ENCODE measurements at places on chromosomes 7 and 10. TPM values are rescaled to one million over a fixed set of nuclear protein-coding genes. Genes with fewer than 3 reads are reported as not detected.

GRCh38 chr10:20963056-20963455 lies 65.9 kb upstream of the NEBL start:
- DNase-seq: no peak

DNA sequence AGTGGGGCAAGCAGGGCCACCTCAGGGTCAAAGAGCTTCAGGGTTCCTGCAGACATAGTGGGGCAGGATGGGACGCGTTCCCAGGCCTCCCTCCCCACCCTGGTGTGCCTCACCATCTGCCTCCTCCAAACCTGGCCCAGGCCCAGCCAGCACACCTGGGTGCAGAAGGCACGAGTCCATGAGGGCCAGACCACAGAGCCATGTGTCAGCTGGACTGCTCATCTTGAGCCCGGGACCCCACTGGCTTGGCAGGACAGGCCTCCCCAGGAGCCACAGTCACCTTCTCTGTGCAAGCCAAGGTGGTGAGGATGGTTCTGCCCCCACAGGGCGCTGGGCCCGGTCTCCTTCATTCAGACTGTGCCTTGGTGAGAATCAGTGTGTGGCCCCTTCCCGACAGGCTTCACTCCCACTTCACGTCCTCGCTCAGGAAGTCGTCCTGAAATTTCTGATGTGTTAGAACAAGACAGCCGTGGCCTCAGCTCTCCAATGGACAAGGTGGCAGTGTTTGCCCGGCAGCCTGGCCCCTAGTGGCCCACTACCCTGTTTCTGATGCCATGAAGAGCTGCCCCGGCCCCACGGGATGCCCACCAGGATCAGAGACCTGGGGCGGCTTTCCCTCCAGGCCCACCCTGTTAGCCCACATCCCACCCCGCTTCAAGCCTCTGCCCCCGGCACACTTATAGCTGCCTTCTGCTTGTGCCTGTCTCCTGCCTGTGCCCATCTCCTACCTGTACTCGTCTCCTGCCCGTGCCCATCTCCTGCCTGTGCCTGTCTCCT lies 59.6 kb upstream of the EBF3 start:
- DNase-seq: no peak

- no peak for DNase-seq
Observed at GRCh38 chr7:143408686-143409561, at the start of gene EPHA1. EPHA1 (minus strand) TSS chr7:143408856; CDS start chr7:143408805, 51 bp downstream.

DNA sequence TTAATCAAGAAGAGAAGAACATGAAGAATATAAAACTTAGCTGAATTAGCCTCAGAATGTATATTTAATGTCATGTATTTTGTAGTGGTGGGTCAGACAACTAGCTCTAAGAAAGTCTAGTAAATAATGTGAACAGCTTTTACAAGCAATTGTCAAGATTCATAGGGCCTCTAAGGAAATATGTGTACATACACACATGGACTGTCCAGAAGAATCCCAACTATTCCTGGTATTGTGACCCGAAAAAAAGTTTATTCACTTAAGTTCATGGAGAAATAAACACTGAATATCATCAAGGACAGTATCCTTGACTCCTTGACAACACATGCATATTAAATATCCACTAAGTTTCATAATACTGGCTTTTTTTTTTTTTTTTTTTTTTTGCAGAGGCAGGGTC lies 11.4 kb upstream of the TWIST1 start:
- no peak for DNase-seq

- no peak for DNase-seq
Observed at GRCh38 chr7:47379629-47380324, 202.1 kb downstream of the TNS3 start.

DNA sequence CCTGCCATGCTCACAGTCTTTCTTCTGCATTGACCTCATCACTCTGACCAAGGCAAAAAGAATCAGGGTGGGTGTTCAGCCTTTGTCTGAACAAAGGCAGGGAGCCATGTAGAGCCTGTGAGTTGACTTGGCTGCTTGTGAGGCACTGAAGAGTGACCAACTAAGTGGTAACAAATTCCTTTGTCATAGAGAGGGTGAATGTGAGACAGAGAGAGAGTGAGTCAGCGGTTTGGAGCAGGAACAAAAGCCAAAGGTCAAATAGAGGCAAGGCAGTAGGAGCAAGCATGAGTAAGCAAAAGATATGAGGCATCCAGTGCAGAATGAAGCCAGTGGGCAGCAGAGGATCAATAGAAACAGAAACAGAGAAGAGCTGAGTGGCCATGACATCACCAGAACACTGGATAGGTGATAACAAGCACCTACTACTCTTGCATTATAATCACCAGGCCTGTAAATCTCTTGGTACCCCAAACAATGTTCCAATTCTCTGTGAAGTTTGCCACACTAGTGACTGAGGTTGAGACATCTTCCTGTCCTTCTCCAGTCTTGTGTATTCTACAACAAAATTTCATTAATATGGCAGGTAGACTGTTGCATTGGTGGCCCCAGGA lies 116.2 kb upstream of the LAMB4 start:
- peak; percentile 70 for DNase-seq

- no peak for DNase-seq
Observed at GRCh38 chr7:152633504-152633903, 42.4 kb downstream of the XRCC2 start.

DNA sequence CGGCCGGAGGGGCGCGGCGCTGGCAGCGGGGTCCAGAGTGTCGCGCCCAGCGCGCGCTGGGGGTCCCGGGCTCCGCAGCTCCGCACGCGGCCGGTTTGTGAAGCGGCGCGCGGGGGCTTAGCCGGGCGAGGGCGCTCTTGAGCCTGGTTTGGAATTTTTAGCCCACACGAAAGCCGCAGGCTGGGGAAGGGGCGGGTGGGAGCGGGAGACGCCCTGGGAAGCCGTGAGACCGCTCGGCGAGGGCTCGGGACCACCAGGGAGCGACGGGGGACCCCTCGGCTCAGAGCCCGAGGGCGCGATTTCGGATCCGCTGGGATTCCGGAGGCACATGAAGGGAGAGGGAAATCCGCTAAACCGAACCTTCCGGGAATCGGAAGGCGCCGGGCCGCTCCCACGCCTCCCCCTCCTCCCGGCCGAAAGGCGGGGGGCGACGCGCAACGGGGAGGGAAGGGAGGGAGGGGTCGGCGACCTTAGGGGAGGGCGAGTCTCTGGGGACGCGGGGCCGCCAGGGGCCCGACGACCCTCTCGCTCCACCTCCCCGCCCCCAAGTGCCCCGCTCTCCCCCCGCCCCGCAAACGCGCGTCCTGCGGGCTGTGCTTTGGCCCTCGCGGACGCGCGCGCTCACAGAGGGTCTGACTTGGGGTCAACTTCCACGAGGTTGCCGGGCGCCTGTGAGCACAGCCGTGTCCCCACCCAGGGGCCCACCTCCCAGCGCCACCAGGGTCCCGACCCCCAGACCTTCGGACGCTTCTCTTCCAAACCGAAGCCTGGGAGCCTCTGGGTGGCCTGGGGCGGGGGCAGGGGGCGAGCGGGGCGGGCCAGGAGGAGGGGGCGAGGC lies 5.1 kb upstream of the ELFN1 start:
- DNase-seq: peak; percentile 11

GRCh38 chr7:150514748-150515222 lies at the start of gene GIMAP7:
GIMAP7 (plus strand) TSS chr7:150514872; CDS start chr7:150519975, 5,103 bp downstream.
- peak; percentile 26 for DNase-seq

GRCh38 chr10:17381502-17382142 lies 72.8 kb downstream of the ST8SIA6 start:
- no peak for DNase-seq

- DNase-seq: no peak
Observed at GRCh38 chr10:116848032-116848943, 1.0 kb upstream of the ENO4 start.

GRCh38 chr7:104950754-104951153 lies 63.3 kb upstream of the KMT2E start:
- no peak for DNase-seq

GRCh38 chr7:9958486-9958885 lies 1015.2 kb upstream of the PHF14 start:
- no peak for DNase-seq

DNA sequence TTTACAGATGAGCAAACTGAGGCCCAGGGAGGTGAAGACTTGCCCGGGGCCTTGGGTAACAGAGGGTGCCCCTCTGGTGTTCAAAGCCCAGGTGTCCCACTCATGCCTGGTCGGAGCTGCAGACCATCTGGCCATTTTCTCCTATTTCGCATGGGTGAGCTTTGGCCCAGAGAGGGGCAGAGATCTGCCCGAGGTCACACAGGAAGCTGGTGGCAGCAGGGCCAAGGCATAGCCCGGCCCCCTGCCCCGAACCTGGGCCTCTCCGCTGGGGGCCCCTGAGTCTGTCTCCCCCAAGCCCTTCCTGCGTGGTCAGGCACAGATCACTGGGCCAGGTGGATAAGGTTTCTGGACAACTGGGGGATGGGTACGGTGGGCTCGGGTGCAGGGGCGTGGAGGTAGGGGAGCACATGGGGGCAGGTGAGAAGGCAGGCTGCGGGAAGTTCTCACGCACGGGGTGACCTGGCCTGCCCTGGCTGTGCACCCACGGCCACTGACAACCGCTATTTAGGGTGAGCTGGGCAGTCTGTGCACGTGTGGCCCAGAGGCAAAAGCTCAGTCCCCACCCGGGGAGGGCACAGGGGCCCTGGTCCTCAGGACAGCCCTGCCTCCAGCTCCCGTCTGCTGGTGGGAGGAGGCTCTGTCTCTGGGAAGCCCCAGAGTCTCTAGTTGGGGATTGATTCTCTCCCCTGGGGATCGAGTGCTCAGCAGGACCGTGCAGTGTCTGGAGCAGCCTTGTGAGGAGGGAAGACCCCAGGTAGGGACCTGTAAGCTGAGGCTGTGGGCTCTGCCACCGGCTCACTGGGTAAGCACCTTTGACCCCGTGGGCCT lies 68.6 kb downstream of the UNCX start:
- DNase-seq: no peak

GRCh38 chr10:43265799-43266721 lies 805 bp downstream of the RASGEF1A start:
- no peak for DNase-seq

DNA sequence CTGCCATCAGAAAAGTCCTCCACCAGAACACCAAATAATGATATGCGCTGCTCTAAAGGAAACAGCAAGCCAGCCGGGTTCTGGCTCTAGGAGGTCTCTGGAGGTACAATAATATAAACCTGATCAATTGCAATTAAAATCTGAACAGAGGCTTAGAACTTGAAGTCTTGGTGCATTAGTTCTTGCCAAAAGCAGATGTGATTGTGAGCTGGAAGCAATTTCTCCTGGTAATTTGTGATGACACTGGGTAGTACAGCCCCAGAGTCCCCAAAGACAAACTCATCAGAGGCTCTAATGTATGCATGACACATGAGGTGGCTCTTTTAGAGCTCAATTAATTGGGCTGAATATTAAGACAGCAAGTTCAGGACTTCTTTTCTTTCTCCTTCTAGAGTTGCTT lies 3.3 kb downstream of the ETV1 start:
- no peak for DNase-seq

- DNase-seq: no peak
Observed at GRCh38 chr10:34599026-34599795, 215.9 kb downstream of the PARD3 start.

- DNase-seq: no peak
Observed at GRCh38 chr7:22137466-22137865, 191.8 kb upstream of the CDCA7L start.

- DNase-seq: no peak
Observed at GRCh38 chr7:100677308-100678267, 4.0 kb downstream of the GNB2 start.

DNA sequence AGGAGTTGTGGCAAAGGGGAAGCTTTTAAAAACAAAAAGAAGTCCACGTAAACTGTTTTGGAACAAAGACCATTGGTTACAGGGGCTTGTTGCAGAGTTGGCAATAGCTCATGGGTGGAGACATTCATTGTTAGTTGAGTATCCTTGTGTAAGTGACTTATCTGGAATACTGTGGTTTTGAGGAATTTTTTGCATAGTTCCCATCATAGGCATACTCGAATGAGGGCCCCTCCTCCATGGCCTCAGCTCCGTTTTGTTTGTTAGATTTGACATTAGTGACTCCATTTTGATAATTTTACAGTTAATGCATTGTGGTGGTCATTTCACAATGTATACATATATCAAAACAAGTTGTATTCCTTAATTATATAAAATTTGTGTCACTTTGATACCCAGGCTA lies 12.8 kb upstream of the SMKR1 start:
- DNase-seq: no peak

DNA sequence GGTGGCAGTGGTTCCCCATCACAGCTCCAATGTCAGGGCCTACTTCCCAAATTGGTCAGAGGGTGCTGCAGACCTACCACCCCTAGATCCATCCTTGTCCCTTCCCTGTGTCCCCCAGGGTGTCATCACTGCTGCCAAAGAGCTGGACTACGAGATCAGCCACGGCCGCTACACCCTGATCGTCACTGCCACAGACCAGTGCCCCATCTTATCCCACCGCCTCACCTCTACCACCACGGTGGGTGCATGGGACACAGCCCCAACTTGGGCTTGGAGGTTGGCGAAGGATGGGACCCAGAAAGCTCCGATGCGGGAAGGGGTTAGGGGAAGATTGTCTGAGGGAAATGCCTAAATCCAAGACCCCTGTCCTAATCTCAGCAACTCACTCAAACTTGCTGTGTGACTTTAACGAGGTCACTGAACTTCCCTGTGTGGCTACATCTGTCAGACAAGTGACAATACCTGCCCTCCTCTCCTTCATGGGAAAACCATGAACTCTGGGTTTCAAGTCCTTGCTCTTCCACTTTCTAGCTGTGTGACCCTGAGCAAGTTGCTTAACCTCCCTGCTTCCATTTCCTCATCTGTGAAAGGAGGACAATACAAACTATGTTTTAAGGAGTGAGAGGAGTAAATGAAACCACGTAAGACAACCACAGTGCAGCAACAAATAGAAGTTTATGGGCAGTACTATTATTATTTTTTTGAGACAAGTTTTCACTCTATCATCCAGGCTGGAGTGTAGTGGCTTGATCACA lies 4.9 kb upstream of the VSIR start:
- DNase-seq: no peak

- no peak for DNase-seq
Observed at GRCh38 chr7:114952296-114952695, 30.4 kb downstream of the MDFIC start.

DNA sequence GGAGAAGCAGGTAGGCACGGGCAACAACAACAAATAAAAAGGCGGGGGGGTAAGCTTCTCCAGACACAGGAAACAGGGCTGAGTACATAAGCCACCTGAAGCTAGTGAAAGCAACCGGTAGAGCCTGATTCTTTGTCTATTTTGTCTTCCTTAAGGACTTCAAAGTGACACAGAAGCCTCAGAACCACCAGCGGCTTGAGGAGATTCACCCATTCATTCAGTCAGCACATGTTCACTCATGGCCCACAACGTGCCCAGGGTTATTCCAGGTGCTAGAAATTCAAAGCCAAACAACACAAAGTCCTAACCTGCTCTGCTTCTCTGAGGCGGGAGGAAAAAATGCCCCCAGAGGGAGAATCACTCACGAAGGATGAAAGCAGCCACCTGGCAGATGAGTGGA lies 69.3 kb upstream of the C7orf33 start:
- DNase-seq: no peak

- DNase-seq: no peak
Observed at GRCh38 chr7:36075561-36075960, 77.5 kb upstream of the EEPD1 start.

- DNase-seq: no peak
Observed at GRCh38 chr7:56537952-56538351, 421.7 kb upstream of the NUPR2 start.

The LRMDA gene
- total RNA-seq: 7.2 TPM

The TUBB8 gene
- total RNA-seq: not detected

The ASIC3 gene
- total RNA-seq: 0.07 TPM

The HGF gene
- total RNA-seq: 5.1 TPM

The SPDYE6 gene
- not detected for total RNA-seq

The VSTM4 gene
- 0.26 TPM for total RNA-seq

The CTAGE8 gene
- 0.04 TPM for total RNA-seq

The SSC4D gene
- 0.46 TPM for total RNA-seq

The CRYGN gene
- not detected for total RNA-seq

The ZNF212 gene
- total RNA-seq: 4.9 TPM

The ACSL5 gene
- total RNA-seq: 22.7 TPM

The FGFBP3 gene
- total RNA-seq: 0.28 TPM

The LLCFC1 gene
- total RNA-seq: not detected

The TMEM225B gene
- total RNA-seq: not detected
